ENCODE measurements at places on chromosomes 12 and 14. TPM values are rescaled to one million over a fixed set of nuclear protein-coding genes. Genes with fewer than 3 reads are reported as not detected.

GRCh38 chr12:124617615-124618014, 50.2 kb upstream of the NCOR2 start:
- DNase-seq, result no peak

DNA sequence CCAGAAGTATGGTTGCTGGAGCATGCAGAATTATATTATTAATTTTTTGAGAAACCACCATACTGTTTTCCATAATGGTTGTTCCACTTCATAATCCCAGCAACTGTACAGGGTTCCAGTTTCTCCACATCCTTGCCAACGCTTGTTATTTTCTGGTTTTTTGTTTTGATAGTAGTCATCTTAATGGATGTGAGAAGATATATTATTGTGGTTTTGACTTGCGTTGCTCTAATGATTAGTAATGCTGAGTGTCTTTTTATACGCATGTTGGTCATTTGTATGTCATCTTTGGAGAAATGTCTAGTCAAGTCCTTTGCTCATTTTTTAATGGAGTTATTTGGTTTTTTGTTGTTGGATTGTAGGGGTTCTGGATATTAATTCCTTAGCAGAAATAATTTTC, 58.1 kb downstream of the DAAM1 start:
- no peak for DNase-seq

GRCh38 chr12:32379667-32380066, 19.7 kb upstream of the FGD4 start:
- no peak for DNase-seq

DNA sequence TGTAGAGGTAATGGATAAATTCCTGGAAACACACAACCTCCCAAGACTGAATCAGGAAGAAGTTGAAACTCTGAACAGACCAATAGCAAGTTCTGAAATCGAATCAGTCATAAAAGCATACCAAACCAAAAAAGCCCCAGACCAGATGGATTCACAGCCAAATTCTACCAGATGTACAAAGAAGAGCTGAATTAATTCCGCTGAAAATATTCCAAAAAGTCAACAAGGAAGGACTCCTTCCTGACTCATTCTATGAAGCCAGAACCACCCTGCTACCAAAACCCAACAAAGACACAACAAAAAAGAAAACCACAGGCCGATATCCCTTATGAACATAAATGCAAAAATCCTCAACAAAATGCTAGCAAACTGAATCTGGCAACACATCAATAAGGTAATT, 81.5 kb downstream of the SLC38A4 start:
- DNase-seq, result no peak

DNA sequence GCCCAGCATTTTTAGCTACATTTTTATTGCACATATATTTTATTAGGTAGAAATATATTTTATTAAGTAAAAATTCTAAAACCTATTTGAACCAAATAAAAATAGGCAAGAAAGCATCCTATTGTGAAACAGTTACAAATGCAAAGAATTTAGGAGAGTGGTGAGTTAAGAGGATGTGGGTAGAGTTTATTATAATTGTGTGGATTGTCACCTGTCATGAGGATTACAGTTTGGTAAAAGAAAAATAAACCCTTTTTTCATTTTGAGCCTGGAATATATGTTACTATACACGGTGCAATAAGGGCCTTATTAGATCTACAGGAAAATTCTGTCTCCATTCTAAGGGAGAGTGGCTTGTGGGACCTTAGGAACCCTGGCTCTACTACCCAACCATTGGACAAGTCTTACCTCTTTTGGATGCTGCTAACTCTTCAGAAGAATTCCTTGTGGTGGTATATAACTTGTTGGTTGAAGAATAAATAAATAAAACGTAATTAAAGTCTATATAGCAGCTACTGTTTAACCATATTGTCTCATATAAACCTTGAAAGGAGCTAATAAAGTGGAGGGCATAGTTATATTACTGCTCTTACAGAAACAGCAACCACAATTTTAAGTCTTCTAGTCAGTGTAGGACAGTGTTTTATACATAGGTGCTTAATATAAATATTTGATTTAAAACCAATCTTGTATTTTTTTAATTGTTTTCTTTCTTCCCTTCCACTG, 67.8 kb downstream of the FGD4 start:
- DNase-seq, result no peak

GRCh38 chr12:96083020-96083719, 47.8 kb upstream of the LTA4H start:
- DNase-seq, result peak; percentile 37

- no peak for DNase-seq
These were observed 1.4 kb upstream of the RNF10 start for GRCh38 chr12:120532701-120533238.

DNA sequence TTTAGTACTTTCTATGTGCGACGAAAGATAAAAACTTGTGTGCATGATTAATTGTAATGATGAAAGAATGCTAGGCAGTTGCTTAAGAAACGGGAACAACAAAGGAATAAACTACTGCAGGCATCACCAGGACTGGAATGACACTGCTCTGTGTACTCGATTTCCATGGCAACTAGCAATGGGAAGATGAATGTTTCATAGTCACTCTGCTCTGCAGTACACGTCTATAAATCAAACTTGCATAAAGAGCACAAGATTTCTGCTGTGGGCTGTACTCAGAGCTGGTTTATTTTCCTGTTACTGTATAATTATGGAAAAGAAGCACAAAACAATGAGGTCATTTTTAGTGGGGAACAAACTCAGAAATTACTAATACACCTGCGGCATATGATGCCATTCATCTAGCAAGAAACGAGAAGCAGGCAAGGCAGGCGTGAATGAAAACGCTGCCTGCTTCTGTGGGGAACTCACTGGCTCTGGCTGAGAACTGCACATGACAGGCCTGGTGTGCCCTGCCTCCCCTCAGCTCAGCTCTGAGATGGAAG, 41.8 kb downstream of the EFCAB11 start:
- DNase-seq, result peak; percentile 85

- DNase-seq, result no peak
These were observed at the start of gene LPAR5 for GRCh38 chr12:6635856-6636531. Gene LPAR5, minus strand, starts transcription at chr12:6635959. Its CDS starts 14,711 bp downstream, at chr12:6621248.

- DNase-seq, result no peak
These were observed 8.0 kb downstream of the CHGA start for GRCh38 chr14:92930737-92931602.

- no peak for DNase-seq
These were observed 25.7 kb upstream of the CKAP4 start for GRCh38 chr12:106273491-106273890.

- DNase-seq, result no peak
These were observed 82.8 kb downstream of the TNFAIP2 start for GRCh38 chr14:103206023-103206481.

GRCh38 chr14:94934276-94934810, 164.4 kb upstream of the GSC start:
- no peak for DNase-seq

DNA sequence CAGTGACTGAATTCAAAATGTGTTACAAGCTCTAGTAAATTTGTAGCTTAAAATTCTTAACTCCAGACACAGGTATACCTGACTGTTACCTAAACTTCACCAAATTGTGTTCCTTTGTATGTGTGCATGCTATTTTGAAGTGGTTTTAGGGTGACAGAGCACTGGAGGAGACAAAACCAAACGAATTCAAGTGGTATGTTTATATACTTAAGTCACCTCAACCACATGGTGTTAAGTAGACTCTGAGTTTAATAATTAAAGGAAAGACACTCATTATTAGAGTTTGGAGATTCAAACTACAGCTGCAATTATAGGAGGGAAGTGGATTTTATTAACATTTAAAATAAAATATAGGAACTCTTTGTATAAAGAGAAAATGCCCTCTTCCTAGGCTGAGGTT, 84.3 kb downstream of the PLCZ1 start:
- no peak for DNase-seq

DNA sequence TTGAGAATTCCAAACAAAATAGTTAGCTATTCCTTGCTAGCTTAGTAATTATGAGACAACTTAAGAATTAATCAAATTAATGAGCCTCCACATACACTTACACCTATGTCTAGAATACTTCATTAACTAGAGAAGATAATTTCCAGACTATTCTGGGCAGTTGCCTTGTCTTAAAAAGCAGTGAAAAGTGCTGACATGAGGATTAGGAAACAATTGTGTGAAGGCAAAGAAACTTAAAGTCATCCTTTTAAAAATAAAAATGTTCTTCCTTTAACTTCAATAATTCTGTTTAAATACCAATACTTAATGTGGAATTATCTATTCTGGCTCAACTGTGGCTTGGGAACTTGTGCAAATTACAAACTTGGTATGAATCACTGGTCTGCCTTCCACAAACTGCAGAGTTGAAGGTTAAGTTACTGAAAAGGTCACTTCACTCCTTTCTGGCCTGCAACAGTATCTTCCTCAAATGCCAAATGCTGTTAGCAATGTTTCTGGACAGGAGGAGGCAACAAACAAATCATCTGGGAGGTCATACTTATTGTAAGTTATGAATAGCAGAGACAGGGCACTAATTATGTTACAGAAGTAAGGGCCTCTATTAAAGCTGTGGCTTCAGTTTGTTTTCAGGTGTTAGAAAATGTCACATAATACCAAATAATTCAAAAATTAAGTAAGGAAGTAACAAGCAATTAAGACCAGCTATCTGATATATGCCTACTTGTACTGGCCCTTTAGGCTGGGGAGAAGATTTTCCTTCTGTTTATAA, 19.2 kb downstream of the PPTC7 start:
- DNase-seq, result peak; percentile 20

The CLEC7A gene
- 0.47 TPM for total RNA-seq

The SLC17A8 gene
- total RNA-seq, result not detected

The SLC6A15 gene
- total RNA-seq, result 0.51 TPM

The C14orf39 gene
- total RNA-seq, result not detected

The TMEM253 gene
- not detected for total RNA-seq

The FOXA1 gene
- total RNA-seq, result not detected

The MSI1 gene
- total RNA-seq, result not detected

The RFLNA gene
- total RNA-seq, result 0.19 TPM

The GPR65 gene
- total RNA-seq, result not detected

All from dermis blood vessel endothelial cell (primary cell).